ENCODE measurements at places on chromosomes 1 and 21.

- DNase-seq, result no peak
Observed at GRCh38 chr1:16145030-16145661, 10.7 kb downstream of the EPHA2 start.

- DNase-seq, result no peak
Observed at GRCh38 chr1:51253691-51254090, 17.6 kb downstream of the RNF11 start.

- no peak for DNase-seq
Observed at GRCh38 chr1:18819986-18820790, 39.3 kb downstream of the TAS1R2 start.

- DNase-seq, result no peak
Observed at GRCh38 chr1:87007323-87007722, 92.9 kb downstream of the HS2ST1 start.

DNA sequence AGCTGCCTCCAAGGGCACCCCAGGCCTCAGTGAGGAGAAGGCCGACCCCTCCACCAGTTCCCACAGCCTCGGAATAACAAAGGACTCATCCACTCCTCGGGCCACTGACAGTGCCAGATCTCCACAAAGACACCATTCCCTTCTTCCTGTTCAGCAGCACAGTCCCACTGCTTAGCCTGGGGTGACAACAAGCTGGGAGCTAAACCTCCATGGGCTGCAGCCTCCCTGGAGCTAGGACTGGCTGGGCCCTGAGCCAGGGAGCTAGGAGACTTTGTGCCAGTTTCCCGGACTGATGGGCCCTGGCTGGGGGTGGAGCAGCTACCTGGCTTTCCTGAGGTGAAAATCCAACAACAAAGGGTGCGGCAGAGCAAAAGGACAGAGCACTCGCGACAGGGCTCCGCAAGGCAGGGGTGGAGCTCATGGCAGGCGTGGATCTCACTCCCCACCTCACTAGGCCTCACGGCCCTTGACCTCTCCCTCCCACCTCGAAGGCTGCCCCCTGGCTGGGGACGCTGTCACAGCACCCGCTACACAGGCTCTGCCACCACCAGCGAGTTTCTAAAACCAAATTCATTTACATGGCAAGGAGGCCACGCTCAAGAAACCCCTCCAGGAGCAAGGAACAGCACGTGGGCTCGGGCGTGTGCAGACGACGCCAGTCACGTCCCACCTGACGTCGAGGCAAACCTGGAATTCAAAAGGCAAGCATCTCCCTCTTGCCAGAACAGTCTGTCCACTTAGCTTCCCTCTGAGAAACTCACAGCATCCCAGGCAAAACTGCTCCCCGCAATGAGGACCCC lies 13.8 kb downstream of the SLC35E2B start:
- no peak for DNase-seq

DNA sequence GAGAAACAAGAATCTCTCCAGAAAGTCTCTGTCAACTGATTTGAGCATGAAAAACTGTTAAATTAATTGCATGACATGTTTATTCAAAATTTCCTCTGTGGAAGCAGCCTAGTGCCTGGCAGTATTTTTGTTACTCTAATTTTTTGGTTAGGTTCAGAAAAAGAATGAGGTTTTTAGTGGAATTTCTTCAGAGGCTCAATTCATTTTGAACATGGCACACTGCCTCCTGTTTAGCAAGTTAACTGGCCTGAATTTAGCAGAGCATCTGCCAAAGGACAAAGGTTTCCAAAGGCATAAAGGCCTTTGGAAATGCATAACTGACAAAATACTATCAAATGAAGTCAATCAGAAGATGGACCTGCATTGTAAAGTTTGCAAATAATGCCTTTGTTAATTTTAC lies 1326.5 kb downstream of the PLA2G4A start:
- no peak for DNase-seq

DNA sequence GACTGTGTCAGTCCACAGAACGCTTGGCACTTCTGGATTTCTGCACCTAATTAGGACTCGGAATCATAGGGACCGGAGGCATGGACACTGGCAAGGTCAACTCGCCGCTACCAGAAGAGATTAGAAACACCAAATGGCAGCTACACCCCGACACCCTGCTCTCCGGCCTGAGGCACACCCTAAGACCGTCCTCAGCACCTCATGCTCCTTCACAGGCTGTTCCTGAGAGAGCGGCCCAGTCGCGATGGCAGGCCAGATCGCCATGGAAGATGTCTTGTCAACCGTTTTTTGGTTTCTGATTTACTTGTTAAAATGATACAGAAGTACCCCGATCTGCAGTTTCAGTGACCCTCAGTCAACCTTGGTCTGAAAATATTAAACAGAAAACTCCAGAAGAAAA lies 46.8 kb downstream of the NPHP4 start:
- DNase-seq, result no peak
